H7 (cell line): ENCODE measurements at places on chromosomes 16 and 17. TPM values are rescaled to one million over a fixed set of nuclear protein-coding genes. Genes with fewer than 3 reads are reported as not detected.

Gene HOXB1
- 4.5 and 6.4 TPM in 2 replicates for total RNA-seq

Gene PNMT
- 2.4 and 4.0 TPM in 2 replicates for total RNA-seq

Gene NR1D1
- total RNA-seq: 1.8 and 3.4 TPM in 2 replicates

Gene SLC35B1
- total RNA-seq: 57.6 and 76.6 TPM in 2 replicates

DNA sequence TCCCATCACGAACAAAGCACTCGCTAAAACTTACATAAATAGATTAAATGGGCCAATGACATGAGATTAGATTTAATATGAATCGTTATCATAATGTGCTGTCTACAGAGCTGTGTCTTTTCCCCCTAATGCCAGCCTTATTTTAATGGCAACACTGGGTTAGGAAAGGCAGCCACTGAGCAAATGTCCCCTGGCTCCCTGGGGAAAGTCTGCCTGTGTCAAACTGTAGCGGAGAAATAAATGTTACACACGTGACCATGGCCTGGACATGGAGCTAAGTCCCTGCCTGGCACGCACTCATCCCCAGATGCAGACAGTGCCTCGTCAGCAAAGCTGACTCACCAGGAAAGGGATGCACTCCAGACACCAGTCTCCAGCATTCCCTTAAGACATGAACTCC lies 61.3 kb upstream of the SDK2 start:
- DNase-seq: no peak

DNA sequence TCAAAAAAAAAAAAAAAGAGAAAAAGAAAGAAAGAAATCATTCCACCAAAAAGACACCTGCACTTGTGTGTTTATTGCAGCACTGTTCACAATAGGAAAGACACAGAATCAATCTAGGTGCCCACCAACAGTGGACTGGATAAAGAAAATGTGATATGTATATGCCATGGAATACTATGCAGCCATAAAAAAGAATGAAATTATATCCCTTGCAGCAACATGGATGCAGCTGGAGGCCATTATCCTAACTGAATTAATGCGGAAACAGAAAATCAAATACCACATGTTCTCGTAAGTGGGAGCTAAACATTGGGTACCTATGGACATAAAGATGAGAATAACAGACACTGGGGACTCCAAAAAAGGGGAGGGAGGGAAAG lies 5.7 kb upstream of the C16orf92 start:
- DNase-seq: no peak

- no peak for DNase-seq
Observed at GRCh38 chr16:78990309-78990701, 610.2 kb downstream of the MAF start.

GRCh38 chr17:35406568-35406967 lies 25.7 kb downstream of the SLFN12 start:
- DNase-seq: no peak

DNA sequence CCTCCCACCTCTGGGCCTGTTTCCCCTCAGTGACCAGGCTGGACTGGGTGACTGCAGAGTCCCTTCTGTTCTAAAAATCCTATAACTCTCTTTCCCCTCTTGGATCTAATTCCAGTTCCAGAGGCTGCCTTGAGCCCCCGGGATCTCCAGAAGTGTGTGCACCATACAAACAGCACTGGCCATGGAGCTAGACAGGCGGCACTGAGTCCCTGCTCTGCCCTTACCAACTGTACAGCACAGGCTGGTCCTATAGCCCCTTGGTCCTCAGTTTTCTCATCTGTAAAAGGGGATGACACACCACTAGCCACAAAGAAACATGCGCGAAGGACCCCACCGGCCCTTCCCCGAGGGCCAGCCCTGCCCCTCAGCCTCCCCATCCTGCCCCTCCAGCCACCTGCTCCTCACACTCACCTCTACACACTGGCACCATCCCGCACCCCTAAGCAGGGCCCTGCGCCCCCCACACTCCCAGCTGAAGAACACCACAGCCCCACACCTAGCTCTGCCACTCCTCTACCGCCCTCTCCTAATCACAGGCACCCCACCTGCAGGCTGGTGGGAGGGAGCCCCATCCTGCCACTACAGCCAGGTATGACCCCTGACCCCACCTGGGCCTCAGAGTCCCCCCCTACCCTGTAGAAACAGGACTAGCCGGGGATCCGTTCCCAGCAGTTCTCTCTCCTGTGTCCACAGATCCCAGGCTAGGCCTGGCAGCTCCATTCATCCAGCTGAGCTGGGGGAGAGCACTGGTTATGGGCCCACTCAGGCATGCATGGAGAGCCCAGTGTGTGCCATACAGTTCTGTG lies 913 bp upstream of the KRT16 start:
- peak; percentile 40 for DNase-seq

- DNase-seq: no peak
Observed at GRCh38 chr17:77635176-77635575, 323.3 kb upstream of the TNRC6C start.
